Stimulated activated CD4-positive, alpha-beta T cell treated with anti-CD3 and anti-CD28 coated beads, Interleukin-2, amount 100 ng/mL, for 4 hours (primary cell): ENCODE measurements at places on chromosomes 6 and 20.

DNA sequence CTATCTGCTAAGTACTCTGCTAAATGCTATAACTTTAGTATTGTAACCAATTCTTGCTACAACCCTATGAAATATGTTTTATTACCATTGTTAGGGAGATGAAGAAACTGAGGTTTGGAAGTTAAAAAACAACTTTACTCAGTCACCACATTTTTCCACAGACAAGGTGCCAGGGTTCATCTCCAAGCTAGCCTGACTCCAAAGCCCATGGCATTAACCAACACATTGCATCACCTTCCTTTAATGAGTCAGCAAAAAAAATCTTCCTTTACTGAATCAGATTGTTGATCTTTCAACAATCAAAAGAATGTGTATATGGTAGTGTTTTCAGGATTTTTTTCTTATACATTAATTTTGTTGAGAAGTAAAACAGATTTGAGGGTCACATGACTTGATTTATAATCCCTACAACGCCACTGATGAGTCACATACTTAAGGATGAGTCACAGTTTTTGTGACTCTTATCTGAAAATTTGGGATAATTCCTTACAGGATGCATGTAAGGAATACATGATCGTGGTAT lies 41.5 kb downstream of the MAN1A1 start:
- no peak for DNase-seq

DNA sequence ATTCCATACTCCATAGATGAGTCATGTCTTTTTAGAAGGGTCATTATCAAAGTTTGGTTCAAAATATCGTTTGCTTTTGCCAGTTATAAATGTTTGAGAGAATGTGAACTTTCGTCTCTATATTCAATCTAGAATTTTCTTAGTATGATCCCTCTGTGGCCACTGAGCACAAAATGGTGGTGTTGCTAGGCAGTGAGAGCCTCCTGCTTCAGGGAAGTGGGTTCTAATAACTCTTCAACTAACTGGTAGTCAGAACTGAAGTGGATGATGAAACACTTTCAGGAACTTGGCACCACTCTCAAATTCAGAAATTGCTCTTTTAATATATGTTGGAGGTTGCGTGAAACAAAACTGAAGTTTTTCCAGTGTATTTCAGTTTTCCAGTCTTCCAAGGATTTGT lies 125.0 kb upstream of the DOK5 start:
- no peak for DNase-seq

DNA sequence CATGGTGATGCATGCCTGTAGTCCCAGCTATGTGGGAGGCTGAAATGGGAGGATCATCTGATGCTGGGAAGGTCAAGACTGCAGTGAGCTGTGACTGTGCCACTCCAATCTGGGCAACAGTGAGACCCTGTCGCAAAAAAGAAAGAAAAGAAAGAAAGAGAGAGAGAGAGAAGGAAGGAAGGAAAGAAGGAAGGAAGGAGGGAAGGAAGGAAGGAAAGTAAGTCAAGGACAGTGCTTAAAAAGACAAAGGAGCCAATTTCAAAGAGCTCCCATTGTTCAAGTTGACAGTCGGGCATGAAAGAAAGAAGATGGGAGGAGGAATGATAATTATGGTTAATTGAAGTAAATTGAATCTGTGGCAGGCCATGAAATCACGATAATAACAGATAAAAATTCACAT lies 16.2 kb downstream of the C6orf15 start:
- no peak for DNase-seq

GRCh38 chr6:13538084-13538483 lies 36.3 kb upstream of the SIRT5 start:
- DNase-seq: no peak

- no peak for DNase-seq
These were observed 5.9 kb downstream of the RNF146 start for GRCh38 chr6:127272576-127272975.

DNA sequence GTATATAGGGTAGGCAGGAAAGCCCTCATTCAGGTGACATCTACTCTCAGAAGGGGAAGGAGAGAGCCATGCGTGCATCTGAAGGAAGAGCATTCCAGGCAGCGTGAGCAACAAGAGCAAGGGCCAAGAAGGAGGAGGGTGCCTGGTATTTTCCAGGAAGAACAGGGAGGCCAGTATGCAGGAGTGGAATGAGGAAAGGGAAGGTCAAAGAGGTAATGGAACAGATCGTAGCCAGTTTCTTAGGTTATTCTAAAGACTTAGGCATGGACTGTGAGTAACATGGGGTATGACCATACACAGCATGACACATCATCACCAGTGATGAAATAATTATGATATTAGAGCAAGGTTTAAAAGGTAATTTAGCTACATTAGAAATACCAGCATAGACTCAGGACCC lies 24.1 kb downstream of the ALDH8A1 start:
- DNase-seq: no peak

GRCh38 chr6:30672445-30673253 lies at the start of gene DHX16:
DHX16 (minus strand) TSS chr6:30673006; CDS start chr6:30672841, 165 bp downstream.
- DNase-seq: peak; percentile 83

DNA sequence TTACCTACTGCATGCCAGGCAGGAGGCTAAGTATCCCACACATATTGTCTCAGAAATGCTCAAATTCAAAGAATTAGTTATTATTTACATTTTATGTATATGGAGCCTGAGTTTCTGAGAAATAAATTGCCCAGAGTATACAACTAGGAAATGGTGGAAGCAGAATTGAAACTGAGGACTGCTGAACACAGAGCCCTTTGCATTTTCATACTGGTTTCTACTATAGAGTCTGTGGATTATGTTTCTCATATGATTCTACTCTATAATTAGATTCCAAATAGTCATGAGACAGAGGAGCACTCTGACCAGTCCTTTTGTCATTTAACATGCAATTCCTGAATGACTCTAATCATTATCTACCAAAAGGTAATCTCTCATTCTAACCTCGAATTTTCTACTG lies 254.3 kb downstream of the LMBRD1 start:
- DNase-seq: no peak

DNA sequence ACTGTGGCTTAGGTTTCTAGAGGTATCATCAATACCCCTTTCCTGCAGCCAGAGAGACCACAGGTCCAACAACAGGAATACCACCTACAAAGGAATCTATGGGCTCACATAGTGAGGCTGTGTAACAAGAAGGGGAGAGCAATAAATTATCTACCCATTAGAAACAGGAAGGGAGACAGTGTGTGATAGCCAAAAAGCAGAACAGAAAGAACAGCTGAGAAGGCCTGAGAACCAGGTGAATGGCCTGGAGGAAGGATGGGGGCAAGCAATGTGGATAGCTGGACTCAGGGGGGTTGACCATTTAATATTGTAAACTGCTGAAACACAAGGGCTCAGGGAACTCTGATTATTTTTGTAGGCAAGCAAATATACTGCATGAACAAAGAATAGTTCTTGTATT lies 628.2 kb downstream of the COL12A1 start:
- no peak for DNase-seq
